HS-5 (cell line): ENCODE measurements at places on chromosomes 2 and 18.
A peak's percentile ranks its signal among the peaks of the same experiment; 100 is the strongest.

DNA sequence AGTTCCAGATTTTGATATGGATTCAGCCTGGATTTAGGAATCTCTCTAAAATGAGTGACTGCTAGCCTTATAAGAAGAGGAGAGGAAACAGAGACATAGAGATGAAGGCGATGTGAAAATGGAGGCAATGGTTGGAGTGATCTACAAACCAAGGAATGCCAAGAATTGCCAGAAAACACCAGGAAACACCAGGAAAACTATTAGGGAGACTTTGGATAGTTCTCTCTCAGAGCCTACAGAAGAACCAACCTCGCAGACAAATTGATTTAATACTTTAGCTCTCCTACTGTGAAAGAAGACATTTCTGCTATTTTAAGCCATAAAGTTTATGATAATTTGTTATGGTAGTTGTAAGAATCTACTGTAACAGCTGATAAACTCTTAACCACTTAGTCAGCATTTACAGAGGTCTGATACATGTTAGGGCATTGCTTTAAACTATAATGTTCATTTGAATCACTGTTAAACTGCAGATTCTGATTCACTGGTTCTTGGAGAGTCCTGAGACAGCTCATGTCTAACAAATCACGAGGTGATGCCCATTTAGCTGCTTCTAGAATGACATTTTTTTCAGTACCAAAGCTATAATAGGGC, 1702.6 kb upstream of the LRRTM1 start:
- no peak for DNase-seq

DNA sequence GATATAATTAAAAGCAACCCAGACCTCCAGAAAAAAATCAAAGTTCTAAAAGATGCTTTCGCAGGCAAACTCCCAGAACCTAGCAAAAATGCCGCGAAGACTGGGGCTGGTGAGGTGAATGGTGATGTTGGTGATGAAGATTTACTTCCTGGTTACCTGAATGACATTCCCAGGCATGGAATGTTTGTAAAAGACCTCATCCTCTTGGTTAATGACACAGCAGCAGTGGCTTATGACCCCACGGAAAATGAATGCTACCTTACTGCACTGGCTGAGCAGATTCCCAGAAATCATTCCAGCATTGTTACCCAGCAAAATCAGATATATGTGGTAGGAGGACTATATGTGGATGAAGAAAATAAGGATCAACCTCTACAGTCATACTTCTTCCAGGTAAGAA, 994 bp downstream of the KLHL41 start:
- DNase-seq, result no peak

GRCh38 chr18:32424696-32425095, 46.0 kb downstream of the GAREM1 start:
- DNase-seq, result no peak

DNA sequence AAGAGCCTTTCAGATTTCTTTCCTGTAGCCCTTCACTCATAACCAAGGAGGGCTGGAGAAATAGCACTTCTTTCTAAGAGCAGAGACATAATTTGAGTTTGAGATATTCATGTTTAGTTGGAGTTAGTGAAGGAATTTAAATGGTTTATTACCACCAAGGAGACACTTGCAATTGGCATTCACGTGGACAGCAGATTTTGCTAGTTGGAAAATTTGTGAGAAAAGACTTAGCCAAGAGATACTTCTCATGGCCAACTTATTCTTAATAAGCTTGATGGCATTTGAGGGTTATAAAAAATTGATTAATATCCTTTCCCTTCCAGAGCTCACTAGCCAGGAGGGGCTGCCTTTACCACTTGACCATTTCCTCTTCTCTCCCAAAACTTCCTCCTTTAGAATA, 518.7 kb downstream of the TNS1 start:
- DNase-seq, result no peak

DNA sequence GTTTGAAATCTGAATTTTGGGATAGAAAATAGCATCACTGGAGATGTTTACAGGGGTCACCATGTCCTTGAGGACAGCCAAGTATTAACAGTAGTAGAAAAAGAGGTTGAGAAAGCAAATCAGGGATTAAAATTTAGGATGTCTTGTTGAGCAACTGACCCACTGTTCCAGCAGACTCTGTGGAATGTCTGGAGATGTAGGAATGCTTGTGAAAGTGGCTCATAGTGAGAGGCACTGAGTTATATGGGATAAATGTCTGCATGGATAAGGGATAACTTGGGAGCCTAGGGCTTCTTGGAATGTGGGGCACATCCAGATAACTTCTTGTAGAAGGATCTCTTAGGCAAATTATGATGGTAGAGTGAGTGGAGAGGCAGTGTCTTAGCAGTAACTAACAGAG, 495.0 kb downstream of the TMX3 start:
- no peak for DNase-seq

DNA sequence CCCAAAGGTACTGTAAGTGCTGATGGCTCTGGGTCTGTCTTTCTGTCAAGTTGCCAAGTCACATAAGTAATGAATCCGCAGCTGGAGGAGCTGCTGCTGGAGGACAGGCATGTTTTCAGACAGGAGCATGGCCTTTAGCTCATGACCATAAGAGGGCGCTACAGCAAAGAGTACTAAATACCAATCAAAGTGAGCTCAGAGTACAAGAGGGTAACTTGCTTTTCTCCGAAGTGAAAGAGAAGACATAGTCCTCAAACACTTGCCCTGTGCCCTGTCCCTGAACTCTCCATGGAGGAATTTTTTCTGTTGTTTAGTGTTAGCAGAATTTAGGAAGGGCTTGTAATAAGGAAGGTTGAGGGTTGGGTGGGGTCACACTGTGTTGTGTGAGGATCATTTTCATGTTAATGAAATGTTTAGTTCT, 58.0 kb upstream of the EML6 start:
- DNase-seq, result no peak

DNA sequence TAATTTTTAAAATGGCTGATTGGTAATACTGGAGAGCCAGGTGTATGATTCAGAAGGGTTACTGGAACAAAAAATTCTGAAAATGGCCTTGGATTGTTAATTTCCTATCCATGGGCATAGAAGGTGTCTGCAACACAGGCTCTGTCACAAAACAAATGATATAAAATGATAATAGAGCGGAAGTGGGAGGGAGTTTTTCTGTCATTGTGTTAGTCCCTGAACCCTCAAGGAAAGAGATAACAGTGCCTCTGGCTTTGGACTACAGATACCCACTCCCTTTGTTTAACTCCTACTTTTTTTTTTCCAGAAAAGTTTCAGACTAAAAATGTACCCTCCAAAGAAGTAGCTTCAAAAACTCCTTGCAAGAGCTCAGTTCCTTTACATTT, 28.0 kb upstream of the YES1 start:
- DNase-seq, result no peak

- no peak for DNase-seq
Measured at GRCh38 chr18:57728941-57729511, 74.1 kb downstream of the ATP8B1 start.

DNA sequence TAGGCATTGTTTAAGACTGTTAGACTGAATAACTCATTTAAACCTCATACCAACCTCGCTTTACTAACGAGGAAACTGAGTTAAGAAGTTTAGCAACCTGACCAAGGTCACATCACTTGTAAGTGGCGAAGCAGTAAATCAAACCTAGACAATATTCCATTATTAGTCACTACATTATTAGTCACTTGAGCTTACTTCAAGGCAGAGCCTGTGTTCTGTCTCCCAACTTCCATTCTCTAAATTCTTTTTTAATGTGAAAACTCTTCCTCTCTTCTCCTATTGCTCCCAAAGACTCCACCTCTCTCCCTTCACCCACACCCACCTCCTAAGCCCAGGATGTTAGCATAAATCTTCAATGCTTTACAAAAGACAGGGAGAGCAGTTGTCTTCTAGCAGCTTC, 156.5 kb downstream of the ARL6IP6 start:
- no peak for DNase-seq

DNA sequence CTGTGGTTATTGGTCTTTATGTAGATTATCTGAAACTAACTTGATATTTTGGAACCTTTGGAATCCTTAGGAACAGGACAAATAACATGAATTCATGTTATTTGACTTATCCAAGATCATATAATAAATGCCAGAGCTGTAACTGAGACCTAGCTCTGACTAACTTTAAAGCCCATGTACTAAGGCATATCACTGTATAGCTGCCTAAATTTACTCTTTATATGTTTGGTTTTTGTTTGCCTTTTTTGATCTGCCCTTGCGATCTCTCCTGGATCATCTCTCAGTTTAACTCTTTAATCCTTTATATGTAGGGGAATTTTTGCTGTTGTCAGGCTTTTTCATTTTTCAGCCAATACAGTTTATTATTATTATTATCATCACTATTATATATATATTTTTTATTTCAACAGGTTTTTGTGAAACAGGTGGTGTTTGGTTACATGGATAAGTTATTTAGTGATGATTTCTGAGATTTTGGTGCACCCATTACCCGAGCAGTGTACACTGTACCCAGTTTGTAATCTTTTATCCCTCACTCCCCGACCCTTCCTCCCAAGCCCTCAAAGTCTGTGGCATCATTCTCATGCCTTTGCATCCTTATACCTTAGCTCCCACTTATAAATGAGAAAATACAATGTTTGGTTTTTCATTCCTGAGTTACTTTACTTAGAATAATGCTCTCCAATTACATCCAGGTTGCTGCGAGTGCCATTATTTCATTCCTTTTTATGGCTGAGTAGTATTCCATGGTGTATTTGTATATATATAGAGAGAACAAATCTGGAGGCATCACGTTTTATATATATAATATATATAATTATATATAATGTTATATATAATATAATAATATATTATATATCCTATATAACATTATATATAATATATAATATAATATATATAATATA, 48.9 kb downstream of the APLF start:
- no peak for DNase-seq

DNA sequence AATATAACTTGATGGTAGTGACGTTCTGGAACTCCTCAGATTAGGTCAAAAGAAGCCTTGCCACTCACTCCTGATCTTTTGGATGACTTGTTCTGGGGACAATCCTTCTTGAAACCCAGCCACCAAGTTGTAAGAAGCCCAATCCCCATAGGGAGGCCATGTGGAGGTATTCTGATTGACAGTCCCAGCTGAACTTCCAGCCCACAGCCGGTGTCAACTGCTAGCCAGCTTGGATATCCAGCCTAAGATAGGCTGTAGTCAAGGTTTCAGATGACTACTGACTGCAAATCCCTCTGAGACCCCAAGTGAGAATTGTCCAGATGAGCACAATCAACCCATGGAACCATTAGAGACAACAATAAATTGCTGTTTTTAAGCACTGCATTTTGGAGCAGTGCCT, 31.4 kb downstream of the EIF2AK2 start:
- no peak for DNase-seq

GRCh38 chr2:128809880-128810279, 491.2 kb upstream of the HS6ST1 start:
- DNase-seq, result no peak

GRCh38 chr2:234427081-234428061, 69.5 kb downstream of the ARL4C start:
- peak; percentile 22 for DNase-seq

DNA sequence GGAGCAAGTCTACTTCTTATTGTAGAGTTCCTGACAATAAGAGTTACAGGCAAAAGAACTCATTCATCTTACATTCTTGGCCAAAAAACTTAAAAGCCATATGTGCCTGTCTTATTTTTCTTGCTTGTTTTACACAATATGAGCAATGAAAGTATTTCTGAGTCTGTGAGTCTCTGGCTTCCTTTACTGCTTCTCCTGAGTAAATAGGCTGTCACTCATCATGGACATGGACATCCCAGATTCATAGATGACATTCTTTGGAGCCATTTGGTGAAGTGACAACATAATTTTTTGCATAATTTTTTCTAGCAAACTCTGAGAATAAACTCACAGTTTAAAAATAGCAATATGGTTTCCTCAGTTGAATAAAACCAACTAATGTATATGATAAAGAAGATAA, 179.3 kb downstream of the SNTG2 start:
- DNase-seq, result no peak

DNA sequence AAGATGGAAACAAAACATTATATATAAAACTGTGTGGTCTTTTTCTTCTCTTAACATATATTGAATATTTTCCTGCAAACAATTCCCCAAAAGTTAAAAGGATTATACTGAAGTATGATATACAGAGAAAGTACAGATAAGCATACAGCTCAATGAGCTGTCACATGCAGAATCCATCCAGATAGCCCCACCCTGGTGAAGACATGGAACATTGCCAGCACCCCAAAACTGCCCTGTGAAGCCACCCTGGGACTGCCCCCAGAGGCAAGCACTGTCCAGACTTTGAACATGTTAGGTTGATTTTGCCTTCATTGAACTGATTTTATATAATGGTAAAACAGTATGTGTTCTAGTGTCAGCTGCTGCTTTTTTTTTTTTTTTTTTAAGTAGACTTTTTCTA, 112.3 kb upstream of the IL1R2 start:
- DNase-seq, result no peak

- no peak for DNase-seq
Measured at GRCh38 chr18:13745696-13746095, 19.2 kb downstream of the RNMT start.

- DNase-seq, result no peak
Measured at GRCh38 chr2:160353166-160353565, 140.4 kb downstream of the RBMS1 start.

GRCh38 chr18:36960038-36960437, 131.1 kb downstream of the KIAA1328 start:
- no peak for DNase-seq

DNA sequence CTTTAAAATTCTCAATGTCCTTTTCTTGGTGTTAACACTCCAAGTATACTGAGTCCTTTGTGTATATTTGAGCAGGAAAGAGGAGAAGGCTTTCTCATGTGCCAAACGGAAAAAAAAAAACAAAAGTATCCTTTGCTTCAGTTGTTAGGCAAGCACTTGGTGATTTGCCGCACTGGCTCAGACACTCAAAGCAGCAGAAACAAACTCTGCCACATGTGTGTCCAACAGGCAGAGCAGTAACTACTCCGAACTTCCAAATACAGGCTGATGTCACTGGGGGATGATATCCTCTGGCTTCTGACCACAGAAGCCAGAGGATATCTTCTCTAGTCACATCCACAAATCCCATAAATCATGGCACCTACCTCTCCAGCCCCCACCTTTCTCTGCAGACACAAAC, 108.0 kb upstream of the SALL3 start:
- DNase-seq, result no peak

- no peak for DNase-seq
Measured at GRCh38 chr18:36314098-36314497, 16.6 kb downstream of the FHOD3 start.
